ENCODE measurements at places on chromosomes 11 and 22. TPM values are rescaled to one million over a fixed set of nuclear protein-coding genes. Genes with fewer than 3 reads are reported as not detected.
A peak's percentile ranks its signal among the peaks of the same experiment; 100 is the strongest.

GRCh38 chr11:5307256-5308019, 5.7 kb upstream of the OR51B4 start:
- no peak for DNase-seq

CASTOR1 gene
- 4.8 TPM for polyA plus RNA-seq

DNA sequence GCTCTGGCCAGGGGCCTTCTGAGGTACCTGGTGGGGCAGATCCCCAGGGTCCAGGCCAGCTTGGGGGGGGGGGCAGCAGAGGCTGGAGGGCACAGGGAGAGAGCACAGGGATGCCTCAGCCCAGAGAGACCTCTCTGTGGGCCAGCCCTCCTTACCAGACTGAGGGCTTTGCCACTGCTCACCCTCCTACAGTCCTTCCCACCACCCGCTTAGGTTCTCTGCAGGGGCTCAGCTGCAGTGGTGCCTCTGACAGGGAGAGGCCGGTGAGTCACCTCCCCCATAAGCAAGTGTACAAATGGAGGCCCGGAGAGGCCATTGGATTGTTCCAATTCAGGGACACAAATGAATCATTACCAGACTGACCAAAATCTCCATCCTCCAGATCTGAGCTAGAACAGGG, 68.1 kb upstream of the LMO1 start:
- DNase-seq: no peak

P2RX3 gene
- 3.5 TPM for polyA plus RNA-seq

DNA sequence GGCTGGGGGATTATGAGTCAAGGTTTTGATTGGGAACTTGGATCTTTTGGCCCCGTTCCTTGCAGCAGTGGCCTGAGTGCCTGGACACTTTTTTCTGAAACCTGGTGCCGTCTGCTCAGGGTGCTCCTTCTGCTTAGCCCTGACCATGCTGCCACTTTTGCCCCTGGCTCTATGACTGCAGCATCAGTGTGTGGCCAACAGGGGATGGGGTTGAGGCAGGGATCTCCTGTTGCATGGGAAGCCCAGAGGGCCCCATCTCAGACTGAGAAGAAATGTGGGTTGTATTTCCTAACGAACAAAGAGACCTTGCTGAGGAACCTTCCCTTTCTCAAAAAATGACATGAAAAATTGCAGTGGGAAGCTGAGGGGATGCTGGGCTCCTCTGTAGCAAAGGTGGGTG, 18.7 kb downstream of the POU2F3 start:
- no peak for DNase-seq

DNA sequence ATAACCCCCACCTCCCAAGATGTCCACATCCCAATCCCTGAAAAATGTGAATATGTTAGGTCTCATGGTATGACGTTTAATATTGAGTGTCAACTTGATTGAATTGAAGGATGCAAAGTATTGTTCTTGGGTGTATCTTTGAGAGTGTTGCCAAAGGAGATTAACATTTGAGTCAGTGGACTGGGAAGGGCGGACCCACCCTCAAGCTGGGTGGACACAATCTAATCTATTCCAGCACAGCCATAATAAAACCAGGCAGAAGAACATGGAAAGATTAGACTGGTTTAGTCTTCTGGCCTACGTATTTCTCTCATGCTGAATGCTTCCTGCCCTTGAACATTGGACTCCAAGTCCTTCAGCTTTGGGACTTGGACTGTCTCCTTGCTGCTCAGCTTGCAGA, 315.5 kb downstream of the GUCY1A2 start:
- DNase-seq: no peak

APOC3 gene
- polyA plus RNA-seq: 36.6 TPM

GRCh38 chr11:26470992-26471391, 101.1 kb downstream of the MUC15 start:
- DNase-seq: peak; percentile 20

OR52I1 gene
- not detected for polyA plus RNA-seq

DNA sequence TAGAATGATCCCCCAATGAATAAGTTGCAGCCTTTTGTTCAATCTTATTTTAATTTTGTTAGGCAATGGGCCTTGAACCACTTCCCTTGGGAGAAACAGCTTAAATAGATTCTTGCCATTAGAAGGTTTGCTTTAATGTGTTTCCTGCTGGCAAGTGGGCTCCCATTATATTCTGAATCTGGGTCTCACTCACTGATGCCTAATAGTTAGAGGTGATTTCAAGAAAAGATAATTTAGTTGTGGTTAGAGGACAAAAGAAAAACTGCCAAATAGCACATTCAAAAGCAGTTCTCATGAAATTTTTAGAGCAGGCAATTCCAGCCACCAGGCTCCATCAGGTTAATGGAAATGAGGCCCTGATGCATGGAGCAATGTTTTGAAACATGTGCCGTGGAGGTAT, 362.6 kb upstream of the CHORDC1 start:
- DNase-seq: no peak

DNA sequence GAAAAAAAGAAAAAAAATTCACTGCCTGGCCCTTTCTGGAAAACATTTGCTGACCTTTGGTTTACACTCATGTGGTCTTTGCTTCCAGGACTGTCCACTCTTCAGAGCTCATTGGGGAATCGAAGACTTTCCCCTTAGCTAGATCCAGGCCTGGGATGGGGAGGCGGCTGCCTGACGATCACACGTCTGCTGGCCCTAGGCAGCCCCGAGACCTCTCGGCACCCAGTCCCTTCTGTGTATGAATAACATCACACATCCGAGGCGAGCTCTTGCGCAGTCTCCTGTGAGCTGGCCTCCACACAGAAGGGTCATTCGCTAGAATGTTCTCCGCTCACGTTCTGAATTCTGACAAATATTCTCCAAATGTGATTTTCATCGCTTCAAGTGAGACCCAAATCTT, 25.7 kb upstream of the GAL start:
- DNase-seq: peak; percentile 39

GRCh38 chr11:128496249-128496648, 91.1 kb downstream of the ETS1 start:
- no peak for DNase-seq

GRCh38 chr22:31329029-31329428, 17.1 kb downstream of the PATZ1 start:
- DNase-seq: no peak

All from muscle of leg (tissue), 16 donors.